Activated CD4-positive, alpha-beta memory T cell treated with anti-CD3 and anti-CD28 coated beads for 36 hours (primary cell): ENCODE measurements at places on chromosomes 7 and 10.

DNA sequence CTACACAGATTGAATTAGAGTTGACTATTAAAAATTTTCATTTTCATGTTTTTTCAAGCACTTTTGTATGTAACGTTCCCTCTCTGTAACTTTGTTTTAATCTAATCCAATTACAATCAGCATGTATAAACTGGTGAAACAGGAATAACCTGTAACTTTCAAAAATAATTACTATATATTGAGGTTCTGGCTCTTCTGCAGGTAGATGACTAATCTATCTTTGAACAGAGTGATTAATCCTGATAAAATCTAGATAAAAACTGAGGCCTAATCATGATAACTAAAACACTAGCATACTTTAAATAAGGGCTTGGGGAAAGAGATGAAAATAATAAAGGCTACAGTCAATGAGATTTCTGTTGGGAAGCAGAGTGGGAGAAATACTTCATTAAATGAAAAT is 101.6 kb upstream of the KCND2 start:
- DNase-seq = no peak

GRCh38 chr10:17765602-17766001 is 13.6 kb downstream of the TMEM236 start:
- no peak for DNase-seq

DNA sequence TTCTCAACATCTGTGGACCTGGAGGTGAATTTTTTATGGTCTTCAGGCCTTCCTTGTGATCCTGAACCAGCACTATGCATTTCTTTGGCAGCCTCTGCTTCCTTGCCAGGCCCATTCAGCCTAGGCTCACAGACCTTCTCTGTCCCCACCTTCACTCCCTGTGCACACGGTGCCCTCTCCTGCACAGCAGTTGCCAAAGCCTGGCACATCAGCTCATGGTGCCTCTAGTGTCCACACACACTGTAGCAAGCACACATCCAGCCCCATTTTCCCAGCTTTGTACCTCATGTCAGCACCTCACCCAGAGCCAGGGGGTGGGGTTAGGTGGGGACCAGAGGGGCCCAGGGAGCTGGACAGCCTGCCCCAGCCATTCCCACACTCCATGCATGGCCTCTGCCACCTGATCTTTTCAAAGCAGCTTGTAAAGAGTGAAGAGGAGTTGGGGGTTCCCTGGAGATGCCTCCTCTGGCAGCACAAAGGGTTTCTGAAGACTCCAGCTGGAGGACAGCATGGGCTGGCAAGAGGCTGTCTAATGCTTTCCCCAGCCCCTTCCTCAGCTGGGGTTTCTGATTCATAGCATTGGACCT is 57.9 kb upstream of the TMEM72 start:
- DNase-seq = no peak

- DNase-seq = no peak
Measured at GRCh38 chr7:158421361-158421760, 166.3 kb downstream of the PTPRN2 start.
